ENCODE measurements at places on chromosomes 1 and 21. TPM values are rescaled to one million over a fixed set of nuclear protein-coding genes. Genes with fewer than 3 reads are reported as not detected.

Gene PGBD5
- 0.14 TPM for total RNA-seq

Gene PDC
- total RNA-seq: not detected

Gene HTR1D
- 0.24 TPM for total RNA-seq

DNA sequence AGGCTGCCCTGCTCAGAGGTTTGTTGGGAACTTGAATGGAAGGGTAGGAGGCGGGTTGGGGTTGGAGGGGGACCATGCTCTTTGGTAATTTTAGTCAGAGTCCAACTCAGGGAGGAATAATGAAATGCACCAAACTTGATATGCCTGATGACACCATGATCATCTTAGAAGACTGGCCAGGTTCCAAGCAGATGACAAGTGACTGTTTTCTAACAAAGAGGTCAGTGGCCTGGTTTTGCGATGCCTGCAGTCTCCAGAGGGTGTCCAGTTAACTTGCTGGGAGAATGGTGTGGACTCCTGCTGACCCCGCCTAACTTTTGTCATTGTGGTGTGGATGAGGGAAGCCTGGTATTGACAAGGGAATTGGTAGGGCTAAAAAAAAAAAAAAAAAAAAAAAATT lies 12.4 kb downstream of the VANGL1 start:
- DNase-seq: no peak
